Ascending aorta (tissue), 2 donors: ENCODE measurements at places on chromosomes 5 and 9.

DNA sequence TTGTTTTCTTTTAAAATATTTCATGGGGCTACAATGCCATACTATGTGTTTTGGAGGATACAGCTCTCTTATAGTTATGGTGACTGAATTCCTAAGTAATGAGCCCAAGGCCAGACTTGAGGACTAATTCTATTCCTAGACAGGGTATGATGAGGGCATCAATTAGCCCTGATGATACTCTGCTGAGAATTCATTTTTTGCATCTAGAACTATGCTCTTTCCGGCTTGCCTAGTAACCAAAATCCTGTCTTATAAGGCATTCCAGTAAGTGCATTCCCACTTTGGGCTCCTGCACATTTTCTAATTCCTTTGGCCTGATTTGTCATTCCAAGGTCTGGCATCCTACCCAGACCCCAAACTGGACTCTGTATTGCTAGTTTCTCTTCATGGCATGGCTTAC is 62.4 kb downstream of the MAT2B start:
- DNase-seq: no peak

GRCh38 chr5:73519531-73520283 is 21.5 kb downstream of the BTF3 start:
- DNase-seq: peak; percentile 85

- DNase-seq: no peak
Observed at GRCh38 chr5:17828681-17829080, 194.4 kb downstream of the TAF11L14 start.

DNA sequence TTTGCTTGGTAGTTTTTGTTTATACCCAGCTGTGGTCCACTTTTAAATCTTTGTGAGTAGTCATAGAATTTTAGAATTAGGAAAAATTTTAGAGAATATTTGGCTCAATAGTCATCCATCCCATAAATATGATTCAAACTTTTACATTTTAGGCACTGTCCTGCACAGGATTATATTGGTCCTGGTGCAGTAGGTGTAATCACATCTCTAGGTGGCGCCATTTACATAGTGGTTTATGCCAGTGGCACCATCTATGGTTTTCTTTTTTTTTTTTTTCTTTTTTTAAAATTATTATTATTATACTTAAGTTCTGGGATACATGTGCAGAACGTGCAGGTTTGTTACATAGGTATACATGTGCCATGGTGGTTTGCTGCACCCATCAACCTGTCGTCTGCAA is 260.7 kb upstream of the KCNN2 start:
- DNase-seq: no peak

DNA sequence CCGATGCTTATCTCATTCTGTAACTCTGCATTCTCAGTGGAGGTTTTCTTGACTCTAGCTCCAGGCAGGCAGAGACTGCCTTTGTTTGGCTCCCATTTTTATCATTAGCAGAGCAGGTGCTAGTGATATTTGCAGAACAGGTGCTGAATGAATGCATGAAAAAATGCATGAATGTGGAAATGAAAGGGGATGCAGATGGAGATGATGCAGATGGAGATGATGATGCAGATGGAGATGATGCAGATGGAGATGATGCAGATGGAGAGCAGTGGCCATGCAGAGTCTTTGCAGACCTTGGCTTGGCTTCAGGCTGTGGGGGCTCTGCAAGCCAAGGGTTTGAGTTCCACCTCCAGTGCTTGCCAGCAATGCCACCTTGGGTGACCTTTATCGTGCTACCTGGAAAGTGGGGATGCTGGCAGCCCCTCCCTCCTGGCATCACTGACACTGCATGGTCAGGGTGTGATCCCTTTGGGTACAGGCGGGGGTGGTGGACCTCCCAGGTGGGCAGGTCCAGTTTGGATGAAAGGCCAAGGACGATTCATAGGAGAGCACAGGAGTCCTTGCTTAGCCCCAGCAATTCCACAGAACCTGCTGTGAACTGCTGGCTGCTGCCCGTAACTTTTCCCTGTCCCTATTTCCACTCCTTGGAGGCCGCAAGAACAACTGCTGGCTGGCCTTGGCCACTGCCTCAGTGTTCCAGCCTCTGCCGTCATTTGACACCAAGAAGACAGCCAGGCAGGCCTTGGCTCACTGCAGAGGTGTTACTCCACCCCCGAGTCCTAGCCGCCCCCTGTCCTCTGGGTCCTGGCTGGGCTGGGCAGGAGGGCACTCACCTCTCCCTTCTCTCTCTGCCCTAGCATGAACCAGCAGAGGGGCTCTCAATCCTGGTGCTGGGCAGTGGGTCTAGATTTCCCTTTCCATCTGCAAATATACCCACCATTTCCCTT is 33.0 kb downstream of the ERGIC1 start:
- peak; percentile 39 for DNase-seq

DNA sequence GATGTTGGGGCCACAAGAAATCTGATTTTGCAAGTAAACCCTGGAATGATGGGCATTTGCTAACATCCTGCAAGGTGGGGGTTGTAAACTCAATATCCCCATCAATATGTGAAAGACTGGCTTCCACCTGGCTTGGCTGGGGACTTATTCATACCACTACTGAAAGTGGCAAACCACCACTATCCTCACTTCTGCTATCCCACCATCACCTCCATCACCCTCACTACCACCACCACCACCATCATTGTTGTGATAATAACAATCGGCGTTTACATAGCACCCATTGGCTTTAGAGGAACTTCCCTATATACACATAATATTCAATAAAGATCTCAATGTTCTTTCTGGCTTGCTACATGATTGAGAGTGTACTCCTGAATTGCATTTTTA is 224.7 kb upstream of the DAP start:
- no peak for DNase-seq

DNA sequence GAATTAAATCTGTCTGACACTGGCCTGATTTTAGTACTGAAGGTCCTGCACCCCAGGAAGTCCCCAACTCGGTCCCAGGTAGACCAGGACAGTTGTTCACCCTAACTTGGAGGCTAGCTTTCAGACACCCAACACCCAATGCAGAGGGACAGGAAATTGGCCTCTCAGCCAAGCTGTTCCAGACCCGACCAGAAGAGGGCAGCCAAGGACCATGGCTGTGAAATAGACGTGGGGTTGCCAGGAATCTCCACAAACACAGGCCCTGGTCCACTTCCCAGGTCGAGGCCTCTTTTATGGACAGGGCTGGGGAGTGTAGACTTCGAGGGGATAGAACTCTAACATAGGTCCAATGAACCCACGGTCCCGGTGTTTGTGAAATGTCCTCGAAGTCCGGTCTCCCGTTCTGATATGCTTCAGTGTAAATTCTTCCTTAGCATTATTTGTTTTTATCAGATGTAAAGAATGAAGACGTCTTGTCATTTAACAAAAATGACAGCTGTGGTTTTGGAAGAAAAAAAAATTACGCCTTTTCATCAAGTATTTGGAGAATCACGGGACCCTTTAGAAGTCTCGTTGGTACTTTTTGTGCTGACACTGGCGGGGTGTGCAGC is 260.3 kb upstream of the ADAMTS16 start:
- DNase-seq: peak; percentile 71

- DNase-seq: no peak
Observed at GRCh38 chr9:79975621-79976256, 404.0 kb downstream of the TLE4 start.

DNA sequence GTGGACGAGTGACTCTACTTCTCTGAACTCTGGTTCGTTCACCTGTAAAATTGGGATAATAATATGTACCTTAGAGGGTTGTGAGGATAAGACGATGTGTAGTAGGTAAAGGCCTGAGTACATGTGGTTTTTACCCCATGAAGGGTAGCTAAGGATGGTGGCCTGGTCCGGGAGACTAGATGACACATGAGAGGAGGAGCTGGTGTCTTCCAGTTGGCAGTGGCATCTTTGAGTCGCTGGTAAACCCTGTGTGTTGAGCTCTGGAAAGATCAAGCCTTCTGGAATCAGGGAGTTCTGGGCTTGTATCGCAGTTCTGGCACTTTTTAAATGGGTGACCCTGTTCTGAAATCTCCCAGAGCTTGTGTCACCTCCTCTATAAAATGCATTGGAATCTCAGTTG is 166.4 kb upstream of the ZNF618 start:
- no peak for DNase-seq

DNA sequence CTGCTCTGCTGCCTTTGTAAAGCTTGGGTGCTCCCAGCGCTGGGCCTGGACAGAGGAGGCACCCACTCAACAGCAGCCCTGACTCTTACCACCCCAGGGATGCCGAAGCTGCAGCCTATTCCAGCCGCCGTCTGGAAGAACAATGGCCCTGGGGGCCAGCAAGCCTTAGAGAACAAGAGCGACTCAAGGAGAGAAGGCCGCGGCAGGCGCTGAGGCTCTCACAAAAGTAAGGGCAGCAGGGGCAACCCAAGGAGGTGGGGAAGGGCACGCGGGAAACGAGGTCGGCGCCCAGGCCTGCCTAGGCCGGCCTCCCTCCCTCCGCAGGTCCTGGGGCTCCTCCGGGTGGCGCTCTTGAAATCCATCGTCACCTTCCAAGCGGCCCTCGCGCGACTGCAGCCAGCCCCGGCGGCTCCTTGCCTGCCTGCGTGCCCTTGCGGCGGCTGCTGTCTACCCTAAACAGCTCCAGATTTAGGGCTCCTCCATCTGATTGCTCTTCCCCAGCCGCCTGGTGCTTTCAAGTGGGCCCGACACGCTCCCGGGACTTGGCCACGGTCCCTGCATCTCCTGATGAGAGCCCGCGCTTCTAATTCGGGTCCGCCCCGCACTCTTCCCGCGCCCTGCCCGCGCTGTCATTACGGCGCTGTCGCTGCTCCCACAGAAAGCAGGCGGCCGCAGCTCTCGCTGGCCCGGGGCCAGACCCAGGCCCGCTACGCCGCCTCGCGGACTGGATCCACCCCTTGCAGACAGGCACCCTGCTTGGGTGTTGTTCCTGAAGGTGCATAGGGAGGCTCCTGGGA is 213.3 kb downstream of the SEMA6A start:
- no peak for DNase-seq

DNA sequence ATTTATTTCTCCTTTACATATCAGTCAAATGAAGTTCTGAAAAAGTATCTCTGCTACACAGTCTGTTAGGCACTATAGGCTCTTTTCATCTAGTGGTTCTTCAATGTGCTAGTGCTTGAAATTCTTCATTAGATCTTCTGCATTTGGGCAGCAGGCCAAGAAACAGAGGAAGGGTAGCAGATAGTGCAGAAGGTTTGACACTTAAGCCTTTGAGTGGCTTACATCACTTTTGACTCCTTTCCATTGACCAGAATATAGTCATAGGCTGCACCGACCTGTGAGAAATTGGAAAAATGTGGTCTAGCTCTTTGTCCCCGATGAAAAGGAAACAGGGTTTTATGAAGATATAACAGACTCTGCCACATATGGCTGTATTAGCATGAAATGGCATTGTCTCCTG is 459.5 kb upstream of the PTGER4 start:
- DNase-seq: no peak

DNA sequence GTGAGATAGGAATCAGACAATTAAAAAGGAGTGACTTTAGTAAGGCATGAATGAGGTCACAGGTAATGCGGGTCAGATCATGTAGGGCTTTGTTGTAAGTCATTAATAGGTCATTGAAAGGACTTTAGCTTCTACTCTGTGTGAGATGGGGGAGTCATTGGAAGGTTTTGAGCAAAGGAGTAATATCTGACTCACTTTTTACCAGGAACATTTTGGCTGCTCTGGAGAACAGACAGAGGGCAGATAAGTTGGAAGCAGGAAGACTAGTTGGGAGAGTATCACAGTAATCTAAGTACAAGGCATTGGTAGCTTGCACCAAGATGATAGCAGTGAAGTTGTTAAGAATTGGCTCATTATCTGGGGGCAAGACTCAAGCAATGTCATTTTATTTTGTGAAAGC is 37.4 kb downstream of the KIF2A start:
- no peak for DNase-seq

DNA sequence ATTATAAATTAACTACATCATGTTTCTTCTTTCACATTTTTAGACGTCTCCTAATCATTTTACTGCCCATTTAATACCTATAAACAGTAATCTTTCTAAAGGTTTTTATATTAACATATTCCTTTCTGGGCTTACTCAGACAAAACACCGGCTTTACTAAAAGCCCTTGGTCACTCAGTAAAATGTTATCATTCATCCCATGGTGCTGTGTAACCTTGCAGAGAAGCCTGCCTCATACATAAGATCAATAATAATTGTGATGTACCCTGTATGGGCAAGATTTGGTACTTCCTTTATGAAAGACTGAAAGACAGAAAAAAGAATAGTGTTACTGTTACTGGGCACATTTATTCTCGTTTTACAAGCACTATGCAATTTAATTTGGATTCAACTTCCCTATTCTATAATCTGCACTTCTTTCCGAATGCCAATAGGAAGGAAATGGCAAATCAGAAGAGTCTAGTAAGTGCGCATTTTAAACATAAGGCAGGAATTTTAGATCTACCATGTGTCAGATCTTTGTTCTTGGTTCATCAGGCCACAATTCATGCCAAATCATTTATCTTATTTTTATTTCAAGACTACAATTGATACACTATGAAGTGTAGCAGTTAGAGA is 522.2 kb downstream of the CSNK1G3 start:
- no peak for DNase-seq

- DNase-seq: no peak
Observed at GRCh38 chr5:137666461-137666850, 69.4 kb downstream of the KLHL3 start.
